ENCODE measurements at places on chromosomes 6 and 20. TPM values are rescaled to one million over a fixed set of nuclear protein-coding genes. Genes with fewer than 3 reads are reported as not detected.

- no peak for DNase-seq
Measured at GRCh38 chr6:36273802-36274514, 4.1 kb downstream of the PNPLA1 start.

DNA sequence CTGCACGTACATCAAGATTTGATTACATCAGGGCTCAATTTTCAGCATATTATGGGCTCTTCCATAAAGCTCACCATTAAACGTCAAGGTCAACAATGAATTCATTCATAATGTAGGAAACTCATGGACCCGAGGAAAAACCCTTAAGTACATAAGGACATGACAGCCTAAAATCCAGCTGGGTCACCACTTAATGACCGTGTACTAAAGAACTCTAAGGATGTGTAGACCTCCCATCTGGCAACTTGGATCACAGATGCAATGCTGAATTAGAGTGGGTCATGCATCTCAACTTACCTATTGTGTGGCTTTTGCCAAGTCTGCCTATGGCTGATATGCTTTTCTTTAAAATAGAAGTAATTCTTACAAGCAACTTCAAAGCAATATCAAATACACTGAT, 26.7 kb upstream of the DEFB112 start:
- DNase-seq: no peak

DNA sequence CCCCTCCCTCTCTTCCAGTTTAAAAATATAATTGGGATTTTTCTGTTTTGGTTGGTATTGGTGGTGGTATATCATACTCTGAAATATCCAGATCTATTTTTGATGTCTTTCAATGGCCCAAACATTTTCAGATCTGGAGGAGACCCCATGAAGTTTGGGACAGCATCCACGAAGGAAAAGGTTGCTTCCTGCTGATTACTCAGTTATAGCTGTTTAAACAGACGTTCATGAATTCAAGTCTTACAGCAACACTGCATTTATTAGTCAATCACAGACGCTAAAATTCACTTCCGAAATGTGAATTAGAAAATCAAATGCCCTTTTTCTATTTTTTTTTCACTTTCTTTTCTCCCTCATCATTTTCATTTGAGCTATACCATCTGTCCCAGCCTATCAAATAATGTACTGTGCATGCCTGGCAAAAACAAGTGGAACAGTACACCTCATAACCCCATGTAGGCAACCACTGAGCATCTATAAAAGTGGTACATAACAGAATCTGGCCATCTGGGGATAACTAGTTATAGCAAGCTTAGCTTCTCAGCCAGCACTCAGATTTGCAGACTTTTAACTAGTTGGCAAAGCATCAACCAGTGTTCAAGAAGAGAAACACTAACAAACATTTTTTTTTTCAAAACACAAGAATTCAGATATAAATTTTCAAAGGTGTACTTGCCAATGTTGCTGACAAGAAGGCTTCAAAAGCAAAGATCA, 124.5 kb downstream of the HIVEP2 start:
- DNase-seq: no peak

DNA sequence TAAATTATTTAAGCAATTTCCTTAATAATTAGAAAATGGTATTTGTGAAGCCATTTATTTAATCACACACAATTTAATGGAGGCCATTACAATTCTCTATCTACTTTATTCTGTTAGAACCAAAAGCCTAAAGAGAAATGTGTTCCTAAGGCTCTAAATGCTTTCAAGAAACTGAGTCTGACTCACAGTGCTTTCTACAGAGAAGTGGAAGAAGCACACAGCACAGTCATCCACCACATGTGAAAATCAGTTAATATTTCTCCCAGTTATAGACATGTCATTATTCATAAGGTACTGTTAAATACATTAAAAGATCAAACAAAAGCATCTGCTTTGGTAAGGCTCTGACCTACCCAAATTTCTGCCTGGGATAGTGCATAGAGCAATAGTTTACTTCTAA, 214.4 kb downstream of the ALDH8A1 start:
- DNase-seq: no peak

DNA sequence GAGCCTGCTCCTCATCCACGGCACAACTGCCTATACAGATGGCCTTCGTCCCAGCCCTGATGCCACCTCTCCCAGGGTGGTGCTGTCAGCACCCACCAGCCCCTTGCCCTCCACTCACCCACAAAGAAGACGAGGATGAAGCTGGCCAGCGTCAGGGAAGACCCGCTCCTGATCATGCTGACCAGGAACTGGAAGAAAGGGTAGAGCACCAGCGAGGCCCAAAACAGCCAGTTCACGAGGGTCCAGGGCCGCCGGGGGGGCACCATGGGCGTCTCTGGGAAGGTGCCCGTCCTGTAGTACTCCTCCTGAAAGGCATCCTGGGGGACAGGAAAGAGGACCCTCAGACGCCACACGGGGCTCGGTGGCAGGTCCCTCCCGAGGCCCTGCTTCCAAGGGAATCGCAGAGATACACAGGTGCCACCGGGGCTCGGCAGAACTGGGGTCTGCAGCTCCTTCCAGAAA, 134.5 kb downstream of the AGPAT4 start:
- no peak for DNase-seq

GRCh38 chr20:37564388-37565133, 36.9 kb upstream of the BLCAP start:
- DNase-seq: peak; percentile 41

DNA sequence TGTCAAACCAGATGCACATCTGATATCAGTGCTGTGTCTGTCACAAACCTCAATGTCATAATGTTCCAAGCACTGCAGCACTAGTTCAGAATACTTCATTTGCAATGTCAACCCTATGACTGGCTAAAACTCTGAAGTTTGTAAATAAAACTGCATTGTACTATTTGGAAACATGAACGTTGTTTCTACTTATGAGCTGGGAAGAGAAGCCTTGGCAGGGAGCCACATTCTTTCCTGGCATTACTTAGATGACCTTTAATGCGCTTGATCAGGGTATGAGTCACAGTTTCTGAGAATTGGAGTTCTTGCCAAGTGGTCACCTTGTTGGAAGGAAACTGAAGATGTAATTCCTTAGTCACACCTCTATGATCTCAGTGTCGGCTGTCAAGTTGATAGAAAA, 664.8 kb upstream of the MMS22L start:
- peak; percentile 7 for DNase-seq

- DNase-seq: no peak
Measured at GRCh38 chr20:44392776-44393607, 37.5 kb downstream of the HNF4A start.

DNA sequence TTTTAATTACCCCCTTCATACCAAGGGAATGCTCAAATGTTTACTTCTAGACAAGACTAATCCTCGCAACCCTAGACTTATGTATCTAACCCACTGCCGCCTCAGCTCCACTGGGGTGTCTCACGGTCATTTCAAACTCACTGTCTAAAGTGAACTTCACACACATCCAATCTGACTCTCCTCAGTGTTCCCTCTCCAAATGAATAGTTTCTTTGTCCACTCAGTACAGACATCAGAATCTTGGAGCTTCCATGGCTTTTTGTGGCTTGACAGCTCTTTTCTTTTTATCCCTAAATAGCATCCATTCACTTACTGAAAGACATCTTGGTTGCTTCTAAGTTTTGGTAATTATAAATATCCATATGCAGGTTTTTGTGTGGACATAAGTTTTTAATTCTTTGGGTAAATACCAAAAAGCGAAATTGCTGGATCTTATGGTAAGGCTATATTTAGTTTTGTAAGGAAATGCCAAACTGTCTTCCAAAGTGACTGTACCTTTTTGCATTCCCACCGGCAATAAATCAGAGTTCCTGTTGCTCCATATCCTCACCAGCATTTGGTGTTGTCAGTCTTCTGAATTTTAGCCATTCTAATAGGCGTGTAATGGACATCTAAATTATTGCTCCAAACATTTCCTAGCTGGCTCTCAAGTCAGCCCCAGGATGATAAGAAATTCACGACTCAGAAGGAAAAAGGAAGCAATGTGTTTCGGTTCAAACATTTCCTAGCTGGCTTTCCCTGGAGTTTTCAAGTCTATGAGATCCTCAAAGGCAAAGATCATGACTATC, 73.1 kb downstream of the DNAAF9 start:
- DNase-seq: no peak

GRCh38 chr6:38271081-38271480, 368.6 kb downstream of the BTBD9 start:
- DNase-seq: no peak

GRCh38 chr6:8736156-8736895, 301.0 kb upstream of the SLC35B3 start:
- DNase-seq: no peak

DNA sequence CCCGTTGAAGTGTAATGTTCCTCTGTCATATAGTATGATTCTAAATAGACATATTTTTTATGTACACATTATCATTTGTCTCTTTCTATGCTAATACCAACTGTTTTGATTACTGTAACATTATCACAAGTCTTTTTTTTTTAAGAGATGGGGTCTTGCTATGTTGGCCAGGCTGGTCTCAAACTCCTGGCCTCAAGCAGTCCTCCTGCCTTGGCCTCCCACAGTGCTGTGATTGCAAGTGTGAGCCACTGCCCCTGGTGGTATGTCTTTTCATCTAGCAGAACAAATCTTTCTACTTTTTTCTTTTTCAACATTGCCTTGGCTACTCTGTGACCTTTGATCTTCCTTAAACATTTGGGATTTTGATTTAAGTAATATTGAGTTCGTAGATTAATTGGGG, 57.7 kb downstream of the SLX4IP start:
- no peak for DNase-seq

DNA sequence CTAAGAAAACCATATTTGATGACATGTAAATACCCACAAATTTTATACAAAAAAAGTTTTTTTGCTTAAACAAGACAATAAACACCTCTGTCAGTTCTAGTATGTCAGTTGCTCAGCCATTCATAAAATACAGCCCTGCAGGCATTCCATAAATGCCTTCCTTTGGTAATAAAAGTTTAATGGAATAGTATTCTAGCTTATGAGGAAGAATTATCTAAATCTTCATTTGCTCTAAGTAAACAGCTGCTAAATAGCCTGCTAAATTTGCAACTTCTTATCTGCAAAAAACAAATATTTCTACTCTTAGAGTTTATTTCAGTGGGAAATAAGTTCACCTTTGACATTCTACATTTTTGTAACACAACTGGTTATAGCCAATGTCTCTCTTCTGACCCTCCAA, 108.8 kb downstream of the SMLR1 start:
- no peak for DNase-seq

DNA sequence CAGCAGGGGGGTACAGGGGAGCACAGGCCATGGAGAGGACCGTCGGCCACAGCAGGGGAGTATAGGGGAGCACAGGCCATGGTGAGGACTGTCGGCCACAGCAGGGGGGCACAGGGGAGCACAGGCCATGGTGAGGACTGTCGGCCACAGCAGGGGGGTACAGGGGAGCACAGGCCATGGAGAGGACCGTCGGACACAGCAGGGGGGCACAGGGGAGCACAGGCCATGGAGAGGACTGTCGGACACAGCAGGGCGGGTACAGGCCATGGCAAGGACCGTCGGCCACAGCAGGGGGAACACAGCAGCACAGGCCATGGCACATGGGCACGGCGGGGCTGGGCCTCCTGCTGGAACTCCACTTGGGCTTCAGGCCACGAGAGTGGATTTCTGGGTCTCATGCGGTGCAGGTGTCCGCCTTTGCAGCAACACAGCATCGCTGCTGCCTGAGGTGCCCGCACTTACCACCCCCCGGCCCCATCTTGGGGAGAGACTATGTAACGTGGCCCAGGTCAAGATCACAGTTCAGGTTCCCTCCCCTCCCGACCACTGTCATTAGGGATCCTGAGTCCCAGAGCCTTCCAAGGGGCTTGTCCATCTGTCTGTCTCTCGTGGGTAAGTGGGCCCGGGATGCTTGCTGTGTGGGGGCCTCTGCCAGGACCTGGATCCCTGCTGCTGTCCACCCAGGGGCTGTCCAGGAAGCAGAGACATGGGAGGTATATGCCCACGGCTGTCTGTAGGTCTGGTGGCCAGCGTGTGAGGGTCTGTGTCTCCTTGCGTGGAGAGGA, 2.5 kb downstream of the NPBWR2 start:
- DNase-seq: peak; percentile 2

DNA sequence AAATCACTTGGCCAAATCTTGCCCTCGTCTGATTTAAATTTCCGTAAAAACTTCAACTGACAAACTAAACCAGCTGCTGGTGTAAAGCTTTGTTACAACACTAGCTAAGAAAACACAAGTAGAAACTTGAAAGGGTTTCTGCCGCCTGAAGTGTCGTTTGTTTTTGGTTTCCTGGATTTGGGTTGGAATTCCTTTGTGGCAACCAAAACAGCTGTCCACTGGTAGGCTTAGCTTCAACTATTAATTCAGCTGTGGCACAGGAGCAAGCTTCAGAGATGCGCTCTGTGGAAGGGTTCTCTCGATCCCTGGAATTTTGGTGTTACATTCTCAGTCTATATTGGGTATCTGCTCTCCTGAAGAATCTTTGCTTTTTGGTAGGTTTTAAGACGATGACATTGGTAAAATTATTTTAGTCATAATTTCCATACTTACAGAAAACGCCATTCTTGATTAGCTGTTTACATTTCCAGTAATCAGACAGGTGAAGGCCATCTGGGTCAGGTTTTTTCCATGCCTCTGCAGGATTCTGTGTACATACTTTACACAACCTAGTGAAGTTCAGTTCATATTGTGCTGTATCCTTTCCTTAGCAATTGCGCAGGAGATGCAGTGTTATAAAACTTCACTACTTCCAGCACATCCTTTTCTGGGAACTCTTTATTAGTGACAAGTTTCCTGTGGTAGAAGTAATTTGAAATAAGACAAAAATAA, 29.9 kb upstream of the SAMD3 start:
- DNase-seq: no peak

DNA sequence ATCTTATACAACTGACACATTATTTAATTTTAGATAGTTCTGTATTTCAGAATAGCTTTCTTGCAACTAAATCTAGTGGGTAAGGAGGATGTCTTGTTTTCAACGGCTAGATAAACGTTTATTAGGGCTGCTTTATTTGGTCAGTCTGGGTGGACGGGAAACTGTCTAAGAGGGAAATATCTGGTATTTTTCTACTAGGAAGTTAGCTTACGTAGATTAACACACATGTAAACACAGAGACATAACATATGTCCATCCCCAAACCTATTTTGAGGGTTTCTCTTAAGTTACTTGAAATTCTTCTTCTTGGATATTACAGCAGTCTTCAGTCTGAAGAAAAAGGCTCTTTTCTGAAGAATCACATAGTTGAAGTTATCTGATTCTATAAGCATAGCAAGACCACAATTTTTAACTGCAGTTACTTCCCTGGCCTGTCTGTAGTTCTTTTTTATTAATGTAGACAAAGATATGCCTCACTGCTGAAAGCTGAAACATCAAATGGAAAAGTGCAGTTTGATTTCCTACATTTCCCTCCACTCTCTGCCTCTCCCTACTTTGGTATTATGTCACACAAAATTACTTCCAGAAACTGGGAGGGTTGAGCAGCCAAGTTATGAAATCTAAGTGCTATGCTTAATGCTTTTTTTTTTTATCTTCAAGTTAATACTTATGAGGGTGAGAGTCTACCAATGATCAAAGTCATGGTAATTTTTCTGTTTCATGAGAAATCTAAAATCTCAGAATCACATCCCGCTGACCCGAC, 37.4 kb downstream of the PLAGL1 start:
- peak; percentile 59 for DNase-seq

Gene SLC17A9
- polyA plus RNA-seq: 3.8 TPM

Gene VSX1
- not detected for polyA plus RNA-seq

Gene CNBD2
- polyA plus RNA-seq: 0.36 TPM

Gene THBD
- 50.2 TPM for polyA plus RNA-seq

Gene XPO5
- polyA plus RNA-seq: 52.9 TPM

Gene TPBG
- 6.5 TPM for polyA plus RNA-seq

Gene GPR6
- not detected for polyA plus RNA-seq

Gene BFSP1
- 4.1 TPM for polyA plus RNA-seq
